ENCODE measurements at places on chromosomes 13 and 19. TPM values are rescaled to one million over a fixed set of nuclear protein-coding genes. Genes with fewer than 3 reads are reported as not detected.

The SMAD9 gene
- total RNA-seq: 1.7 TPM

The FGF22 gene
- 0.16 TPM for total RNA-seq

The KRTDAP gene
- total RNA-seq: not detected

The NKG7 gene
- total RNA-seq: not detected

The WDR88 gene
- total RNA-seq: not detected

The SYNGR4 gene
- total RNA-seq: not detected

The TFPT gene
- 17.8 TPM for total RNA-seq

The LGALS4 gene
- not detected for total RNA-seq

The SUGP1 gene
- total RNA-seq: 36.4 TPM

The ACP7 gene
- not detected for total RNA-seq

The GZMM gene
- total RNA-seq: not detected

GRCh38 chr13:40580566-40581276, 85.7 kb downstream of the FOXO1 start:
- DNase-seq: peak; percentile 14

GRCh38 chr19:50458396-50459066, 17.8 kb upstream of the EMC10 start:
- no peak for DNase-seq

GRCh38 chr19:17406887-17407196, 1.4 kb upstream of the BST2 start:
- DNase-seq: no peak

DNA sequence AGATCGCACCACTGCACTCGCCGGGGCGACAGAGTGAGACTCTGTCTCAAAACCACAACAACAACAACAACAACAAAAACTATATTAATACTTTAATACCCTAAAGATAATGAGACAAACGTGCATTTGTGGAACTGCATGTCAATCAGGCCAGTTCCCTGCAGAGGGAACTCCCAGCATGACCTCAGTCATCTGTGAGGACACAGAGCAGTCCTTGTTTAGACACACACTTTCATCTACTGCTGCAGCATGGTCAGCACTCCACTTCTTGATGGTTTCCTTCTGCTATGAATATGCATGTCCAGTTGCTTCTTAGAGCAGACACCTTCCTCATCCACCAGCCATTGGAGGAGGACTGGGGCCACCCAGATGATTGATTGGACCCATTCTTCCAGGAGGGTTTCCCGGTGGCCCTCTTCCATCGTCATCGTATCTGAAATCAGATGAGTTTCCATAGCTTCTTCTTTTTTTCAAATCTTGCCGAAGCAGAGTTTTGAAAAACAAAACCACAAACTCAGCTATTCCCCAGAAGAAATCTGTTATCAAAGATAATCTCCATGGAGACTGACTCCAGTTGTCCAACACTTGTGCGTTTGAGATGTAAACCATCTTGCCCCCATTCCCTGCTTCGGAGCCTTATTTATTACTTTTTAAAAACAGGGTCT, 26.5 kb downstream of the ZNF607 start:
- no peak for DNase-seq

- DNase-seq: no peak
Measured at GRCh38 chr13:110699148-110700145, 6.5 kb downstream of the CARS2 start.

DNA sequence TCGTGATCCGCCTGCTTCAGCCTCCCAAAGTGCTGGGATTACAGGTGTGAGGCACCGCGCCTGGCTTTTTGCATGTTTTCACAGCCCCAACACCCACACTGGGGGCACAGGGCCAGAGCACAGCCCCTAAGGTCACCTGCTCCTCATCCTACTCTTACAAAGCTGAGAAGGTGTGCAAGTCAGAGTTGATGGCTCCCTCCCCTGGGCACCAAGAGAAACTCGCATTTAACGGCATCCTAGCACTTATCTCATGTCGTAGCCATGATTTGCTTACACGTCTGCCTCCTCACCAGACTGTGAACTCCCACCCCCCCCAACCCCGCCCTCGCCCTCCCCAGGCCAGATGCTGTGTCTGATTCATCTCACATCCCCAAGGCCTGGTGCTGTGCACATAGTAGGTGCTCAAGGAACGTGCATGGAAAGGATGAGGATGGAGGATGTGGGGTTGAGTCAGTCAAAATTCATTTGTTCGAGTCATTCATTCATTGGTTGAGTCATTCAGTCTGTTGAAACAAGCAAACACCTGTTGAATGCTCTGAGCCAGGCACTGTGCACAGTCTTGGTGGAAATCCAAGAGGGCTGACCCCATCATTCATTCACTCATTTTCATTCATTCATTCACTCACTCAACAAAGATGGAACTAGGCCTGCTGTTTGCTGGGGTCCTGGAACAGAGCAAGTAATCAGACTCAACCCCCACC, 11.3 kb downstream of the SHANK1 start:
- no peak for DNase-seq

- DNase-seq: peak; percentile 32
Measured at GRCh38 chr19:40601134-40601974, at the start of gene LTBP4. Gene LTBP4, plus strand, starts transcription at chr19:40601369. Its CDS starts 19 bp downstream, at chr19:40601388.

DNA sequence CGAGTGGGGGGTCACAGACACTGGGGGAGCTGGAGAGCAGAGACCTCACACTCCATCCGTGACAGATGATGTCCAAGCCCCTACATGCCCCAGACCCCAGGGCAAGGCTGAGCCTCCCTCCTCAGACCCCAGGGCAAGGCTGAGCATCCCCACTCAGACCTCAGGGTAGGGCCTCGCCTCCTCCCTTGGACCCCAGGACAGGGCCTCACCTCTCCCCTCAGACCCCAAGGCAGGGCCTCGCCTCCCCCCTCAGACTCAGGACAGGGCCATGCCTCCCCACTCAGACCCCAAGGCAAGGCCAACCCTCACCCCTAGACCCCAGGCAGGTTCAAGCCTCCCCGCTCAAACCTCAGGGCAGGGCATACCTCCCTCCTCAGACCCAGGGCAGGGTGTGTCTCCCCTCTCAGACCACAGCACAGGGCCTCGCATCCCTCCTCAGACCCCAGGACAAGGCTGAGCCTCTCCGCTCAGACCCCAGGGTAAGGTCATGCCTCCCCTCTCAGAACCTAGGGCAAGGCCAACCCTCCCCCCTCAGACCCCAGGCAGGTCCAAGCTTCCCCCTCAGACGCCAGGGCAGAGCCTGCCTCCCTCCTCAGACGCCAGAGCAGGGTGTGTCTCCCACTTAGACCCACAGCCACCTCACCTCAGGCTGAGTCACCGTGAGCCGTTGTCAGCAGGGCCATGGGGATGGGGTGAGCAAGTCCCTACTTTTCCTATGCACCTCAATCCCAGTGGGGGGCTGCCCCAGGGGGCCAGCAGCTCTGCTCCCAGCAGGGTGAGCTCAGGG, 1.7 kb upstream of the S1PR4 start:
- DNase-seq: peak; percentile 84

- peak; percentile 87 for DNase-seq
Measured at GRCh38 chr19:52453324-52454094, at the start of gene ZNF578. Gene ZNF578, plus strand, starts transcription at chr19:52453553. Its CDS starts 48,293 bp downstream, at chr19:52501846.

- DNase-seq: no peak
Measured at GRCh38 chr13:71378961-71379905, 487.8 kb downstream of the DACH1 start.

GRCh38 chr13:41791056-41791455, 169.9 kb downstream of the VWA8 start:
- no peak for DNase-seq

- DNase-seq: no peak
Measured at GRCh38 chr19:47458672-47459071, 13.0 kb downstream of the SLC8A2 start.

- DNase-seq: no peak
Measured at GRCh38 chr13:76329866-76330580, 556.2 kb downstream of the KCTD12 start.

GRCh38 chr13:98233127-98233526, 56.1 kb upstream of the RNF113B start:
- no peak for DNase-seq

- no peak for DNase-seq
Measured at GRCh38 chr19:2394442-2395292, 32.7 kb downstream of the TIMM13 start.

GRCh38 chr13:53137779-53138178, 109.2 kb downstream of the OLFM4 start:
- no peak for DNase-seq

DNA sequence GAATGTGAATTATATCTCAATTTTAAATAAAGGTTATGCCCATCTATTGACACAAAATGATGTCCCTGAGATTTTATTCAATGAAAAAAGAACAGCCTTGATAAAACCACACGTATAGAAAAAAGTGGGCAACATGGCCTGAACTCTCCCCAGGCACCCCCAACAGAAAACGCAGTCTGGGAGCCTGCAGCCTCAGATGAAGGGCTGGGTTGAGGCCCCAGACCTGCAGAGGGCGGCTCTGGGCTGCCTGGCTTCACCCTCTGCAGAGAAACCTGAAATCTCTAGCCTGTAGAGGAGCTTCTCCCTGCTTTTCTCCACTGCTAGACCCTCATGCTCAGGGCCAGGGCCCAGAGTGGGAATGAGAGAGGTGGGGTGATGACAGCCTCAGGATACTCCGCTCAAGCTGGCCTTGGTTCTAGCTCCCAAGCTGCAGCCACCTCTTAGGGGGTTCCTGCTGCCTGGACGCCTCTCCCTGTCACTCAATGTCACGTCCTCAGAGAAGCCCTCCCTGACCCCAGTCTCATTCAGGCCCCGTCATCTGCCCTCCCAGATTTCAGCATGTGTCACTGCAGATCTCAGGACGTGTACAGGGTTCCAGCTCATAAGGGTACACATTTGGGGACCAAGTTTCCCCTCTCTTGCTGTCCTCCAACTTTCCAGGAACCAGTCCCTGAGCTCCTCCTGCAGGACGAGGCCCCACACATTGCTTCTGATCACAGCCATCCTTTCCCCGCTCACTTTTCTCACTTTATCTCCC, 1.8 kb downstream of the MBD3 start:
- peak; percentile 37 for DNase-seq

DNA sequence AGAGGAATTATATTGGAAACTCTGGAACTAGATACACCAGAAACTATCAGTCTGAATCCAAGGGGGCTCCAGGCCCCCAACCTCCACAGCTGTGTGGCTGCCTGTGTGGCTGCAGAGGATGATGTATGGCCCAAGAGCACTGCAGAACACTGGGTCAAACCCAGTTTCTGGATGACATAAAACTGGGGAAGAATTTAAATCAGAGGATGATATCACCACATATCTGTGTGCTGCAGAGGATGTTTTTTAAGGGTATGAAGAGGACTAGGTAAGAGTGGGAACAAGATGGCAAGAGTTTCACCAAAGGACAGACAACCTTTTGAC, 226.4 kb downstream of the SUCLA2 start:
- no peak for DNase-seq

GRCh38 chr13:84431646-84432045, 549.4 kb upstream of the SLITRK1 start:
- DNase-seq: peak; percentile 18

DNA sequence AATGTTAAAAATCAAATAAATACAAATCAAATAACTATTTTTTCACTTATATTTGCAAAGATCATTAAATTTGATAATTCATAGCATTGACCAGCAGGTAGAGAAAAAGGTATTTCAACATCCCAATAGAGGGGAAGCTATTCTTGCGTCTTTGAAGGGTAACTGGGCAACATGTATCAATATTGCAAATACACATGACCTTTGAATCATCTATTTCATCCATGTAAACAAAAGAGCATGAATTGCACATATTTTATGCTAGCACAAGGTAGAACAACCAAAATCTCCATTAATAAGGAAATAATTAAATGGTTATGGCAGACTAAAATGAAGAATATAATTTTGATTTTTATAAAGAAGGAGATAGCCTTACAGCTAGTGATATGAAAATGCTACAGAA, 372.8 kb downstream of the GPC5 start:
- DNase-seq: no peak

DNA sequence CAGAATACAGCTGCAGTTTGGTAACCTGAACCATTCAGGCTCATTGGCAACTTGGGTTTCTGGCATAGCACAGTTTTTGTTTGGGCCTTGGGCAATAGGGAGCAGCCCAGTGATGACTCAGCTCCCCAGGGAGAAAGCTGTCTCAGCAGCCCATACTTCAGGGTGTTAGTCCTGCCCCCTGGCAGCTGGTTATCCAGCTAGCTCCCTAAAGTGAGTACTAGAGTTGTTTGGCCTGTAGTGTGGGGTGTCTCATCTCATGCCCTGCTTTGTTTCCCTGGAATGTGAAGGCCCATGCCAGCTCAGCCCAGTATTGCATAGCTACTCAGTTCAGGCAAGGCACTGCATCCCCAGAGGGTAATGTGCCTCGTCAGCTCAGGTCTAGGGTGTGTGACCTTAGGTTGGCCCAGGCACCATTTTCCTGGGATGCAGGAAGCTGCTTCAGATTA, 18.2 kb upstream of the ZNF543 start:
- DNase-seq: peak; percentile 96

Measured in myocyte (in vitro differentiated cells).